Retina (tissue), 1 donor: ENCODE measurements at places on chromosomes 16 and 17.

- DNase-seq = no peak
These were observed 13.3 kb downstream of the LRRC75A start for GRCh38 chr17:16478649-16479048.

GRCh38 chr17:79874329-79874981, 35.2 kb upstream of the CBX4 start:
- DNase-seq = no peak

DNA sequence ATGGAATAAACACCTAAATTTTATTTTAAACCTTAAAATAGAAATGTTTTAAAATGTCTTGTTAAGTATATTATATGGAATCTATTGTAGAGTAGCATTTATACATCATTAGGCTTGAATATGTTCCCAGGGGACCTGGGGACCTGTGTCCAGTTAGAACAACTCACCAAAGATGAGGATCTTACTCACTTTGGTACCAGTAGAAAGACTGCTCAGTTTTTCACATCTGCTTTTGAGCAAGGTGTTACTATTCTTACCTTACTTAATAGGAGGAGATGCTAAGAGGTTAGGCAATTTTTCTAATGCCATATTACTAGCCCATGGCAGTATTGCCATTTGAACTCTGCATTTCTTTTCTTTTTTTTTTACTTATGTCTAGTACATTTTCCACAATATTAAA, 14.7 kb downstream of the STXBP4 start:
- no peak for DNase-seq

DNA sequence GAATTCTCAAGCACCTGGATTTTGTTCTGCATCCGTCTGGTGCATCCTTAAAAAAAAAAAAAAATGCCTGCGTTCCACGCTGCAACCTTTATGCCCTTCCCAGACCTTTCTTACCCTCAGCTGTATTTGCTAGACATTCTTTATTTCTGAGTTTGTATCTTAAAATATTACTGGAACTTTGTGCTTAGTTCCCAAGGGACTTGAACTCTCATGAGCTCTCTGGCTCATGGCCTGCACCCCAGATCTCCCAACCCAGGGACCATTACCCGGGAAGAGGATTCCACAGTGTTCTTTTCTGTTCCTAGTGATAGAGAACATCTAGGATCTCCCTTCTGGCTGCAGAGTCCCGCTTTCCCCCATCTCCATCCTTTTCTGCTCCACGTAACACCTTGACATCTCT, 28.9 kb upstream of the CLEC18A start:
- DNase-seq = no peak

GRCh38 chr17:80649672-80650330, 105.2 kb downstream of the RPTOR start:
- peak; percentile 60 for DNase-seq

DNA sequence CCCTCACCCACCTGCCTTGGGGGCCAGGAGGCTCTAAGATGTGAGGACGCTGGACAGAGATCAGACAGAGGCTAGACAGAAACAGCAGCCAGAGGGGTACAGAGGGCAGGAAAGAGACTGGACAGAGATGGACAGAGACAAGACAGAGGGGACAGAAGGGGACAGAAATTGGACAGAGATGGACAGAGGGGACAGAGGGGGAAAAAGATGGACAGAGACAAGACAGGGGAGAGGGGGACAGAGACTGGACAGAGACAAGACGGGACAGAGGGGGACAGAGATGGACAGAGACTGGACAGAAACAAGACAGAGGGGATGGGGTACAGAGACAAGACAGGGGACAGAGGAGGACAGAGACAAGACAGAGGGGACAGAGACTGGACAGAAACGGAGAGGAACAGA, 16.1 kb downstream of the UTS2R start:
- DNase-seq = no peak

- DNase-seq = no peak
These were observed 52.1 kb upstream of the BPTF start for GRCh38 chr17:67773246-67773645.

DNA sequence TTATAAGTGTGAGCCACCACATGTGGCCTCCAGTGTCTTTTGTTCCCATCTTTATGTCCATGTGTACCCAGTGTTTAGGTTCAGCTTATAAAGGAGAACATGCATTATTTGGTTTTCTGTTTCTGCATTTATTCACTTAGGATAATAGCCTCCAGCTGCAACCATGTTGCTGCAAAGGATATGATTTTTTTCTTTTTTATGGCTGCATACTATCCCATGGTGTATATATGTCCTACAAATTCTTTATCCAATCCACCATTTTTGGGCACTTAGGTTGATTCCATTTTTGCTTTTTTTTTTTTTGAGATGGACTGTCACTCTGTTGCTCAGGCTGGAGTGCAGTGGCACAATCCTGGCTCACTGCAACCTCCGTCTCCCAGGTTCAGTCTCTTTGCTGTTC, 32.9 kb downstream of the ATAD5 start:
- no peak for DNase-seq

GRCh38 chr16:69143116-69143515, 10.7 kb downstream of the UTP4 start:
- DNase-seq = no peak

DNA sequence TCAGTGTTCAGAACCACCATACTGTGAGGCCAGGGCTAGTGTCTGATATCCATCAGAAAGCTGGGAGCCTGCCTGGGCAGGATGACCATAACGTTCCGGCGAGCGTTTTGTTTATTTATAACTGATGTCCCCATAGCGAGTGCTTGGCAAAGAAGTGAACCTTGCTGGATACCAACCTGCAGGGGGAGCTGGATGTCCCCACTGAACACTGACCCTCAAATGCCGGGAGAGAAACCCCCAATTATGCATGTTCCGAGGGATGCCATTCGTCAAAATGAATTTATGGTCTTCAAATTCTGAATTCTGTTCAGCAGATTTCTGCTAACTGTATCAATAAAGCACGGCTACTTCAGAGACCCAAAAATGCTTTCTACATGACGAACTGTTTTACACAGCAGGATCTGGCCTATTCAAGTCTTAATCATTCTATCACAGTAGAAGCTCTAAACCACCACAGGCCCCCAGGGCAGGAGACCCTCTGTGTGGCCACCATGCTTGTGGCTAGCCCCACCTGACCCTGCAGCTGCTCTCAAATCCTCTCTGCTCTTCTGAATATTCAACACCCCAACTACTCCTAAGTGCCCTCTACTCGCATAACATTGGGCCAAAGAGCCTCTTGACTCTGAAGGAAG, 15.2 kb downstream of the MED24 start:
- DNase-seq = peak; percentile 51

GRCh38 chr17:49267912-49268311, 37.3 kb upstream of the PHOSPHO1 start:
- no peak for DNase-seq

DNA sequence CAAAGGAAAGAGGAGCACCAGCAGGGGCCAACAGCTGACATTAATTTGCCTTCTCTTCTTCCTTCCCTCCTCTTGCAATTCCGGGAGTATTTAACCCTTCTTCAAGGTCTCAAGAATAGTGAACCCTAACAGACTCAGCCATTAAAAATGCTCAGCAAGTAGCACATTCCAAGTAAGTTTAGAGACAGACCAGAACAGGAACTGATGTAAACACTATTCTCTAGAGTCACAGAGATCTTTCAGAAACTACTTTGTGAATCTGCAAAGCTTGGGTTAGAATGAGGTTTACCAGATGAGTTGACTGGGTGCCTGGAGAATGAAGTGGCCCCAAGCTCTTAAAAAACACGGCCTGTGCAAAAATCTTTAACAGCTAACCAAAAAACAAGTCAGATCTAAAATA, 50.9 kb downstream of the TEX2 start:
- no peak for DNase-seq

- no peak for DNase-seq
These were observed 35.6 kb downstream of the RPA1 start for GRCh38 chr17:1865252-1866037.

DNA sequence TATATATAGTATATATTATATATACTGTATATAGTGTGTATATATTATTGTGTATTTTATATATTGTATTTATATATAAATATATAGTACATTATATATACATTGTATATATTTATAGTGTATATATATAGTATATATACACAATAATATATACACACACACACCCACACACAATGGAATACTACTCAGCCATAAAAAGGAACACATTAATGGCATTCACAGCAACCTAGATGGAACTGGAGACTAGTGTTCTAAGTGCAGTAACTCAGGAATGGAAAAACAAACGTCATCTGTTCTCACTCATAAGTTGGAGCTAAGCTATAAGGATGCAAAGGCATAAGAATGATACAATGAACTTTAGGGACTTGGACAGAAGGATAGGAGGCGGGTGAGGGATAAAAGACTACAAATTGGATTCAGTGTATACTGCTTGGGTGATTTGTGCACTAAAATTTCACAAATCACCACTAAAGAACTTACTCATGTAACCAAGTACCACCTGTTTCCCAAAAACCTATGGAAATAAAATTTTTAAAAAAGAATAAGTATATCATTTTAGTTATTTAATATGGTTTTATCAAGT, 201.9 kb upstream of the CDH11 start:
- DNase-seq = no peak

DNA sequence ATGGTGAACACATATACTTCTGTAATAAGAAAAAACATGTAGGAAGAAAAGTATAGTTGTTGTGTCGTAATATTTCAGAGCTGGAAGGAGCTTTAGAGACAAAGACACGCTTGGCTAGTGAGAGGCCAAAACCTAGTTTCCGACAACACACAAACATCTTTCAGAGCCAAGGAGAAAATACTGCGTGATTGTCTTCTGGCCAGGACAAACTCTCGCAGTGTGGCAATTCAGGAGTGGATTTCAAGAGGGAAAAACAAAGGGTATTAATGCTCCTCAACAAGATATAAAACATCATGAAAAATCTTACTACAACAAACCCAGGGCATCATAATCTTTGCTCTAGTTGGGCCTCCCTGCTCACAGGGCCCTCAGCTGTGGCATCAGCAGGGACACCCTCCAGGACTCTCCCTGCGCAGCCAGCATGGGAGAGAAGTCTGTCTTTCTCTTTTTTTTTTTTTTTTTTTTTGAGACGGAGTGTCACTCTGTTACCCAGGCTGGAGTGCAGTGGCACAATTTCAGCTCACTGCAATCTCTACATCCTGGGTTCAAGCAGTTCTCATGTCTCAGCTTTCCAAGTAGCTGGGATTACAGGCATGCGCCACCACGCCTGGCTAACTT, 66.4 kb downstream of the CYB5B start:
- DNase-seq = no peak

DNA sequence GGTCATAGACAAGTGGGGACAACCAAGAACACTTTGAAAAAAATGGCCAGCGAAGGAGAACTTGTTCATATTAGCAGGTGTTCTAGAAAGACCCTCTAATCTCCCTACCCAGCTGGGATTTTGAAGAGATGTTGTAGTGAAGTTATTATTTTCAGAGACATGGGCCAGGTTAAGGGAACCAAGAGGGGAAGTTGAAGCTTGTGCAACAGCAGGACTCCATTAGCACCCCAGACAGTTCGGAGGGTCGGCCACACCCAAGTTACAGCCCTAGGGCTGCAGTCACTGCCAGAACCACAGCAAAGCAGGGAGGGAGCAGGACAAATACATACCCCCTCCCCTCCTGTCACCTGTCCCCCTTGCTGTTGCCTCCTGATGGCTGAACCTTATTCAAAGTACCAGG, 42.3 kb downstream of the WSB1 start:
- no peak for DNase-seq

DNA sequence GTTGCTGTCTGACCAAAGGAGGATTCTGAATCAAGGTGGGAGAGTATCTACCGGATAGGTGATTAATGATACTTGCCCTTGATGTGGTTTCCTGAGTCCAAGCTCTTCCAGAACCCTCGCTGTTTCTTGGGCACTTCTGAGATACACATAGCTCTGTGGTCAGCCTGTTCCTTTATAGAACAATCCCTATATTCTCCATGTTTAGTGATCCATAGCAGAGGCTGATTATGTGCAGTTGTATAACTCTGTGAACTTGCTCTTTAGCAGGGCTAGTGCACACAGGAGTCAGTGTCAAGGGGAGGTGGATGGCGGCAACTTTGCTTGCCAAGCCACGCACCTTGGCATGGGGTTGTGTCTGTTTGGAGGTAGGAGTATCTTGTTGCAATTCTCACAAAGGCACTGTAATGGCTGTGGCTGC, 36.1 kb downstream of the ARL4D start:
- DNase-seq = no peak

GRCh38 chr17:13288248-13288647, 270.4 kb upstream of the ELAC2 start:
- no peak for DNase-seq

DNA sequence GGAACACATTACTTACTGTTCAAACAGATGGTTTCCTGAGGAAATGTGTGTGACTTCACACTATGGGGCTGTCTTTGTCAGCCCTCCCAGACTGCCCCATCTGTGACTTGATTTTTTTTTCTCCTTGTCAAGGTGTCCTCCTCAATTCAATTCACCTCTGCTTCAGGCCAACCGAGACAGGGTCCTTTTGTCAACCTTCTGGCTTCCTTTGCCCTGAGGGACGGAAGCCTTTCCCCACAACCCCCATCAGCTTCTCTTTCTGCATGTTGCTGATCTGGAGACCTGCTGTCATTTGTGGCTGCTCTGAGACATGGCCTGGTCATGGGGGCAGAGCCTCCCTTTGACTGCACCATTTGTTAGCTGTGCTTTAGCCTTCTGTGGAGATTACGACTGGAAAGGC, 21.3 kb upstream of the RGS9 start:
- no peak for DNase-seq

DNA sequence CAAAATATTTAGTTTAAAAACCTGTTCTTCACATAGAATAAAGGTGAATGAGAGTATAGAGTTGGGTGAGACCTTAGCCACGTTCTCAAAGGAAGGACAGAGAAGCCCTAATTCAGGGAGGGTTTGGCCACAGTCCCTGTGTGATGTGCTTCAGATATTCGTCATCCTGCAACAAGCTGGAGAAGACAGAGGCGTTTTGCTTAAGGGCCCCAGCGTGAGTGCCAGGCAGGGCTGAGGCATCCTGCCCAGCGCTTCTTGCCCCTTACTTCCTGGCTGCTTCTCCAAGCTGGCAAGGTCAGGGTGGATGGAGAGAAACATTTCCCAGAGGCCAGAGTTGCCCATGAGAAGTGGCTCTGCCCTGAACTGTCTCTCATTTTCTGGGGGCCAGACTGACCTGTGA, 46.9 kb downstream of the AXIN2 start:
- DNase-seq = no peak

- DNase-seq = no peak
These were observed 30.5 kb upstream of the PLCG2 start for GRCh38 chr16:81748476-81749198.

DNA sequence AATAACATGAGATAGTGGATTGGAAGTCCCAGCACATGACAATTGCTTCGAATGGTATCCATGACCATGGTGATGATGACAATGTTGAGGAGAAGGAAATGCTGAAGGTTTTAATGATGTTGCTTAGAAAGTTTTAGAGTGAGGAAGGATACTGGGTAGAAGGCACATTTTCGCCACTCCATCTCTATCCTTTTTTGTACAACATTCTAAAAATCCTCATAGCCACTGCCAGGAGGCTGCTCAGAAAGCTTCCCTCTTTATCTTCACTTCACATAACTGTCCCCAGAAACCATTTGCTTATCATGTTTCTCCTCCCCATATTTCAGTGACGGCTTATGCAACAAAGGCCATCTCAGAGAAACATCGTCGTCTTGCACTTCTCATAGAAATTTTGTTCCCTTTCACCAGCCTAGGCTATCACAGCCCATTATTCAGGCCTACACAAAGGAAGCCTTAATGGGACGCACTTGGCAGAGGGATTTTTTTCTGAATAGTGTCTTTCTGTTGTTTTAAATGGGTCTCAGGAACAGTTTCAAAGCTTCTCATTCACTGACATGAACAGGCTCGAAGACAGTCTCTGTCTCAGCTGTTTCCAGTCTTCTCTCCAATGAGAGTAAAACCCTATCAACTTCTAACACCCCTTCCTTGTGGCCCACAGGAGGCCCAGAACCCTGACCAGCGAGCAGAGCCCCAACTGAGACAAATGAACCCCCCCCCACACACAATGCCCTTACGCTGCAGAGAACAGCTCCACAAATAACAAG, 506.7 kb downstream of the HAPSTR1 start:
- no peak for DNase-seq
